AG04450 (cell line): ENCODE measurements at places on chromosomes 2 and 18.

DNA sequence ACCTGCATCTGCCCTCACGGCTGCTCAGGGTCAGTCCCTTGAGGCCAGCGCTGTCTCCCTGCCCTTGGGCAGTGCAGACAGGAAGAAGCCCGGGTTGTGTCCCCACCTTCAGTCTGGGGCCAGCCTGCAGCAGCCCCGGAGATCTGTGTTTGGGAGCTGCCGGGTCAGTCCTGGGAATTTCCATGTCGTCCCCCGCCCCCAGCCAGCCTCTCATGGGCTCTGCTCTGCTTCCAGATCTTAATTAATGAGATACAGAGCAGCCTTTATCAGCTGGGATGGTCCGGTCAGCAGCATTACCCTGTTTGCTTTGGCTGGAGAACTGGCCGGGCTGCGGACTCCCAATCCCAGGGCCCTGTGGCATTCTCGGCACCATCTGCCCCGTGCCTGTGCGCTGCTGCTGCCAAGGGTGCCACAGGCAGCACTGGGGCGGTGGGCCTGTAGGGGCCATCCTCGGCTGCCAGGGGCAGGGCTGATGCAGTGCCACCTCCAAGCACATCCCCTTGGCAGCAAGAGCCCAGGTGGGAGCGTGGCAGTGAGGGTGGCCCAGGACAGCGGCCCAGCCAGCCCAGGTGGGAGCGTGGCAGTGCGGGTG lies 2.4 kb downstream of the BOK start:
- DNase-seq = no peak

DNA sequence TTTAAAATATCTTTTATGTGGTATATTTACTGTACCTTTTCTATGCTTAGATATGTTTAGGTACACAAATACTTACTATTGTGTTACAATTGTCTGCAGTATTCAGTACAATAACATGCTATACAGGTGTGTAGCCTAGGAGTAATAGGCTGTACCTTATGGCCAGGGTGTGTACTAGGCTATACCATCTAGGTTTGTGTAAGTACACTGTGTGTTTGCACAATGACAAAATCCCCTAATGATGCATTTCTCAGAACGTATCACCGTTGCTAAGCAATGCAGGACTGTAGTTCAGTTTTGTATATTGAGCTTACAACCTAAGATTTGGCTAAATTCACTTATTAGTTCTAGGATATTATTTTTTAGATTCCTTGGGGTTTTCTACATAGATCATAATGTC lies 332.3 kb upstream of the HS6ST1 start:
- no peak for DNase-seq

DNA sequence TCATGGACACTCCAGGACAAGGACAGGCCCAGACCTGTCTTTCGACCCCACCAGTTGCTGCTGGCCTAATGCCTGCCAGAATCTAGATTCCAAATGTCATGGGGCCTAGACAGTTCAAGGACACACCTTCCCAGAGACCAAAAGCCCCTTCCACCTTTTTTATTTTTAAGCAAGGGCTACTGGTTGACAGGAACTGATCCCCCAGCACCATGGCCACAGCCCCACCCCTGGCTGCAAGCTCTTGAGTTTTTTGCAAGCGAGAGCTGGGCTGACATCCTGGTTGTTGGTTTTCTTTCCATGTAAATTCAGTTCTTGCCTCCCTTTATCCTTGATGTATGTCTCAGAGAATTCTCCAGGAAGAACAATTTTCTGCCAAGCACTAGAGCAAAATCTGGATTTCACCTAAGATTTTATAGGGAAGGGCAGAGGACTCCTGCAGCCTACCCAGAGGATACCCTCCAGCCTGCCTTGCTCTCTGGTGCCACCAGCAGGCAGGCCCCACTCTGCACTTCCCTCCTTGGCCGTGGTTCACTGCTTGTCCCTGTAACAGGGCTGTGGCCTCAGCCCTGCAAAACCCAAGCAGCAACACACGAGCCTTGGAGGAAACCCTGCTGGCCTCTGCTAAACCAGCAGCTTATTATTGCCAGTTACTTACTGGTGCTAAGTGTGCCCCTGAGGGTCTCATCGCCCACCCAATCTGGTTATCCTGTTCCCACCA lies 97.7 kb downstream of the TWIST2 start:
- DNase-seq = no peak

DNA sequence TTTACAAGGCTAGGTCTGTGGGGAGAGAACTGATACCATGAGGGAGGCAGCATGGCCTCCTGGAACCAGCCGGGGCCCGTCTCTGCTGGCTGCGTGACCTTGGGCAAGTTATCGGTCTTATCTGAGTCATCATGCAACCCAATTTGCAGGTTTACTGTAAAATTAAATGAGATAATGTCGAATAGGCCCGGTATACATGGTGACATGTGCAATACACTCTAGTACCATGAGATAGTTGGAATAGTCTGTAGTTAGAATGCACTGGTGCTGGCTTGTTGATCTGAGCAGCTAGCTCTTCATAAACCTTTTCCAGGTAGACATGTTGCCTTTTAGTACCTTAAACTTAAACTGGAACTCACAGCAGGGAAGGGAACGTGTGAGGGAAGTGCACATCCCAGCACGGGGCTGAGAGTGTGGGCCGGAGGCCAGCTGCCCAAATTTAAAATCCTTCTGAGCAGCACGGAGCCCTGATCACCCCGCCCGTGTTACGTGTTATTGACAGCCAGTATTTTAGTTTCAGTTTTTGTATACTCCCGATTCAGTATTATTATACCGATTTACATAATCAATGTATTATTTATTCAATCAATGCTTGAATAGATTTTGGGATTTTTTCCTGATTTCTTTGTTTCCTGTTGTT lies 72.4 kb upstream of the HS6ST1 start:
- DNase-seq = no peak

DNA sequence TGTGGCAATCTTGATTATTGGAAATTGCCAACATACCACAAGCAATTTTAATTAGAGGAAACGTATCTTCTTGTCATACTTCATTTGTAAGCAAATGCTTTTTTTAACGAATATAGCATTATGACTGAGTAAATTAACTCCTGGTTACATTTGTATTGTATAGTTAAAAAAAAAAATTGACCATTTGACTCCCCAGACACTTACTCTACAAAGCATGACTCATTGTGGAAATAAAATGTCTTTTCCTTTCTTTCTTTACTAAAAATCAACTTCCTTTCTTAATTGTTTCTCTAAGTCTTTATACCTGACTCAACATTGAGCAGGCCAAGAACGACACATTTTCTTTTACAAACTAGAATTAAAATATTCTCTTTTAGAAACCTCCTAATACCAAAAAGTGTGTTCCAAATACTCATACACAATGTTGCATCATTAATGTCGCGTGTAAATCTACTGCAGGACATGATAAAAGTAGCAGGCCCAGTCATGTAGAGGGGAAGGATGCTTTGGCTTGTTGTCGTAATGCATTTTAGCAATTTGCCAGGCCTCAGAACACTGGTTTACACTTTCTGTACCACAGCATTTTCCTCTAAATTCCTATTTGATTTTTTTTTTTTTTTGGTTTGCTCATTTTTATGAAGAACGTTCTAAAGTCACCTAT lies 349.6 kb upstream of the KCNH7 start:
- DNase-seq = no peak

DNA sequence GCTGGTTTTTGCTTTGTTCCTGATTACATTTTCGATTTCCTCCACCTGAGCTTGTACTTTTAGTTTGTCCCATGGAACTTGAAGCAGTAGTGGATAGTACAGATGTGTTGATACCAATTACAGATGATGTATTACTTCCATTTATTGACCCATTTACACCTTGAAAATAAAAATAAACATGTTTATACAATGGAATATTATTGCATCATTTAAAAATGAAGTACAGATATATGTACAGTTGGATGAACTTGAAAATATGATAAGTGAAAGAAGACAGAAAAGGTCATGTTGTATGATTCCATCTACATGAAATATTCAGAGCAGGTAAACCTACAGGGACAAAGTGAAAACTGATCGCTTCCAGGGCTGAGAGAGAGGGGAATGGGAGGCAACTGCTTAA lies 160.3 kb upstream of the WDSUB1 start:
- DNase-seq = no peak
